ENCODE measurements at places on chromosomes 13 and 19.

- no peak for DNase-seq
Measured at GRCh38 chr19:8004723-8005513, 523 bp downstream of the ELAVL1 start.

- no peak for DNase-seq
Measured at GRCh38 chr19:28656644-28657043, 556.3 kb downstream of the UQCRFS1 start.

- no peak for DNase-seq
Measured at GRCh38 chr13:114110091-114110829, 22.2 kb downstream of the RASA3 start.

- DNase-seq, result no peak
Measured at GRCh38 chr13:21063031-21063430, 1.6 kb upstream of the LATS2 start.

GRCh38 chr19:7533281-7533885 lies 2.1 kb upstream of the PNPLA6 start:
- no peak for DNase-seq

DNA sequence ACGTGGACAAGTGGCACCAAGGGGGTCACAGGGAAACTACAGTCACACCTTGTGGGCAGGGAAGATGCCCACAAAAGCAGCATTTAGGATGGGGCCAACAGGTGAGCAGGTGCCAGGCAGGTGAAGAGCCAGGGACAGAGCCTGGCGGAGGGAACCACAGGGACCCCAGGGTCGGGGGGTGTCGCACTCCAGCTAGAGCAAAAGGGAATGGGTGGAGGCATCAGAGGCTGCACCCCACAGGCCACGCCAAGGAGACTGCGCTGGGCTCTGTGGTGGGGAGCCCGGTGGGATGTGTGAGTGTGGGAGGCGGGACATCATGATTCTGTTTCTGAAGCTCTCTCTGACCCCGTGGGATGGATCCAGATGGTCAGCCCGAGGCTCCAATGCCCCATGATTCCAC lies 66.7 kb downstream of the EPS15L1 start:
- no peak for DNase-seq

- no peak for DNase-seq
Measured at GRCh38 chr19:6948884-6949283, 61.5 kb downstream of the ADGRE1 start.

DNA sequence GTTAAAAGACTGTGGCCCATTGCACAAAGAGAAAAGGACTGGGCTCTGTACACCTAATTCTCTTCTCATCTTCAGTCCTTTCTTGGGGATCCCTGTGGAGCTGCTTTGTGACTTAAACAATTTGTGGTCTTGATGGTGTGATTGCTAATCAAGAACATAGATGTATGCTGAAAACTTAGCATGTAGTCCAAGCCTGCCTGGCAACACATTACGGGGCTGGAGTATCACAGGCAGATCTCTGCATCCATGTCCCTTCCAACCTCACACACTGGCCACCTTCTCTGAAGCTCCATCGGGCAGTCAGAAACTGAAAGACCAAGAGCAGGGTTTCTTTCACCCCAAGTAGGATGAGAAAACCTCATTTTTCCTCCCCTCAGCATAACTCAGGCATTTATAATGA lies 69.6 kb upstream of the ARGLU1 start:
- no peak for DNase-seq

DNA sequence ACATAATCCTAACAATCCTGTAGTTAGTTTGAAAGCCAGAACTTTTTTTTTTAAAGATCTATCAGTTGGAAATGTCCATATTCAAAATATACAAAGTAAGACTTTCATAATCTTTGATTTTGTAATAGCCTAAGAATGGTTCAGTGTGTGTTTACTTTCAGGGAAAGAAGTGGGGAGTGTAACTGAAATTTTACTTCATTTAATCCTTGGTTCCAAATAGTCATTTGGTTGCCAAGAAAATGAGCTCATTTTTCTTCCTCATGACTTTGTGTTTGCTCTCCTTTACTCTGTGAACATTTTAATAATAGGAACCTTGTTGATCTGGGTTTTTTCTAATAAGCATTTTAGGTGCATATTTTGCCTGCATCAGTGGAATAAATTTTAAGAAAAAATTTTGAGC lies 278.8 kb downstream of the SLITRK6 start:
- no peak for DNase-seq

- DNase-seq, result no peak
Measured at GRCh38 chr19:53662209-53662608, 30.4 kb downstream of the DPRX start.

GRCh38 chr19:3748965-3749364 lies 12.5 kb downstream of the APBA3 start:
- no peak for DNase-seq

DNA sequence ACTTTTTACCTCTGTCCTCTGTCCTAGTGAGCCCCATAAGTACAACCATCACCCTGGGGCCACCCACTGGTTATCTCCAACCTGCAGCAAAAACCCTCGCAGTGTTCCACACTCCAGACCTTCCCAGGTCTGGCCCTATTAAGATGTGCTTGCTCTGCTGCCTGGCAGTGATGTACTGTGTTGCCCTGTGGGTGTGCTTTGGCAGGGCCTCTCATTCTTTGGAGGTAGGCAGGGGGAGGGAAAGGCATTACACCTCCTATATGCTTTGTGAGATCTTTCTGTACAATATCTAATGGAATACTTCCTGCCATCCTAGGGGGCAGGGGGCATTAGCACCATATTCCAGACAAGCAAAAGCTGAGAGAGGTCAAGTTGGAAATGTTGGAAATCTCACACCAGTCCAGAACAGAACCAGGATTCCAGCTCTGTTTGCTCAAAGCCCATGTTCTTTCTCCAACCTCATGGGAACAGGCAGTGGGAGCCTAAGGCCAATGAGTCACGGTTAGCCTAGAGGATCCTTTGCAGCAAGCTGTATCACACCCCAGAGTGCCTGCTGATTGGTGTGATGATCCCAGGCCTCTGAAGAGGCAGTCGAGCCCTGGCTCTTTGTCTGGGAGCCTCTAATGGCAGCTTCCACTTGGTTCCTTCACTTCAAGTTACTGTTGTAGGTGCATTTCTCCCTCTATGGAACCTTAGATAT lies 59.7 kb upstream of the UBL3 start:
- DNase-seq, result no peak

DNA sequence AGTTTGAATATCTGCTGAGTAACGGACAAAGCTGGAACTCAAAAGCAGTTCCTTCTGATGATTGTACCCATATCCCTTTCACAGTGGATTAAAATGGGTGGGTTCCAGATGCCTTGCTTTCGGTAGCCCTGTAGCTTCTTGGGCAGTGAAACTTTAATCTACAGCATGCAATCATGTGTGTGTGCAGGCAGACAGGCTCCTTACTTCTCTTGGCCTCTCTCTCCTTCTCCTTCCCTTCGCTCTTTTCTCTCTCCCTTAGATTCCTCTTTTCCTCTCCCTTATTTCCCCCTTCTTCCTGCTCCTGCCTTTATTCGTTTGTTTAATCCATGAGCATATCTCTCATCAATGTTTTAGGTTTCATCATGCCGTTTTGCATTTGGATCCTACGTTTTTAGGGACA lies 8.1 kb downstream of the DGKH start:
- no peak for DNase-seq

DNA sequence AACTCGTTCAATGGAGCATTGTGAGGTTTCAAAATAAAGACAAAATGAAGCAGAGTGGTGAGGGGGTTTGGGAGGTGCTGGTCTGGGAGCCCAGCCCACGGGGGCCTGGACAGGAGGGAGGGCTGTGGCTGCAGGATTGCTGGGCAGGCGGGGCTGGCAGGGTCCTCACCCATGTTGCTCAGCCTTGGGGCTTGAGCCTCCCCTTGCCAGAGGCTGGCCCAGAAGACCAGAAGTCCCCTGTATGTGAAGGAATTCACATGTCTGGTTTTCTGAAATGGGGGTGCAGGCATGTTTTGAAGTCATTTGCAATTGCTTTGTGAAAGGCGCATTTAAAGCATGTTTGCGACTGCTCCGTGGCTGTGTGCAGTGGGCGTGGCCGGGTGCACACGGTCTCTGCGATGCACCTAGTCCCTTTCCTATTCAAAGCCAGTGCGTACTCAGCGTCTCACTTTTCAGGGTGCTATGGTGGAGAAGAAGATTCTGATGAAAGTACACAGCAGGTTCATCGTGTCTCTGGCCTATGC lies 2.3 kb downstream of the GRK1 start:
- no peak for DNase-seq

DNA sequence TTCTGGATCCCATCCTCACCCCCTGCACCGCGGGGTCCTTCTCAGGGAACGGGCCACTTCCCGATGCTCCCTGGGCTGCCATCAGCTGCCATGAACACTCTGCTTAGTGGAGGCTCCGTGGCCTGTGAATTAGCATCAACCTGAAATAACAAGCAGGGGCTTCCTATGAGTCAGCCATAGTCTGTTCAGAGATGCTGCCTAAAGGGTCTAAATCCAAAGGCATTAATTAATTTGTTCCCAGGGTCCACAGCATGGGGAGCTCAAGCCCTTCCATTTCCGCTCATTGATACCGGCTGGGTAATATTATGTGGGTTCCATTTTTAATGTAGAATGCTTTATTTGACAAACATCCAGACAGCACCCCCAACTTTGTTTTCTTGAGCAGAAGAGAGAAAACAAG lies 341.9 kb upstream of the TMTC4 start:
- DNase-seq, result no peak

GRCh38 chr13:33032037-33032625 lies 15.9 kb downstream of the KL start:
- no peak for DNase-seq

DNA sequence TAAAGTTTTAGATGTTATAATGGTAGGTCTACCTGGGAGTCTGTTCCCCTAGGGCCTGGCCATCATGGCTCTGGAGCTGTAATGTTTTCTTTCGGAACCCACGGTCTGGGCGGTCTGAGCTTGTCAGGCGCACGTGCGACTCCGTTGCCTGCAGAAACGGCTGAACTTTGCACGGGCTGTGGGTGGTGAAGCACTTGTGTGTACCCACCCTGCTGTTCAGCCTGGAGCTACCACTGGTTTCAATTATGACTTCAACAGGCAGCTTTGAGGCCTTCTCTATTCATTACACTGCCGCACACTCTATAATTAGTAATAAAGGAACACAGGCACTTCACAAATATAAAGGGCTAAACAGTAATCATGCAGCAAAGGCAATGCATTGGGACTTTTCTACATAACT lies 6.0 kb downstream of the PCDH8 start:
- DNase-seq, result no peak

DNA sequence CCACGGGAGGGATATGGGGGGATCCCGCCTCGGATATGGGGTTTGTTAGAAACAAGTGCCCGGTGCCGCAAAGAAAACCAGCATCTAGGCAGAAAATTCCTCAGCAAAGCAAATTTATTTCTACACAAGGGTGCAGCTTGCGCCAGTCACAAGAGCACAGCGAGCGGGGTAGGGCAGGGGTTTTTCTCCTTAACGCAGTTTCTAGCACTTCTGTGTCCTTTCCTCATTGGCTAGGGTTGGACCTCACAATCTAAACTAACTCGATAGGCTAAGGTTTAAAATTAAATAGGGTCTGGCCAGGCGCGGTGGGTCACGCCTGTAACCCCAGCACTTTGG lies 595 bp downstream of the ZNF440 start:
- no peak for DNase-seq

DNA sequence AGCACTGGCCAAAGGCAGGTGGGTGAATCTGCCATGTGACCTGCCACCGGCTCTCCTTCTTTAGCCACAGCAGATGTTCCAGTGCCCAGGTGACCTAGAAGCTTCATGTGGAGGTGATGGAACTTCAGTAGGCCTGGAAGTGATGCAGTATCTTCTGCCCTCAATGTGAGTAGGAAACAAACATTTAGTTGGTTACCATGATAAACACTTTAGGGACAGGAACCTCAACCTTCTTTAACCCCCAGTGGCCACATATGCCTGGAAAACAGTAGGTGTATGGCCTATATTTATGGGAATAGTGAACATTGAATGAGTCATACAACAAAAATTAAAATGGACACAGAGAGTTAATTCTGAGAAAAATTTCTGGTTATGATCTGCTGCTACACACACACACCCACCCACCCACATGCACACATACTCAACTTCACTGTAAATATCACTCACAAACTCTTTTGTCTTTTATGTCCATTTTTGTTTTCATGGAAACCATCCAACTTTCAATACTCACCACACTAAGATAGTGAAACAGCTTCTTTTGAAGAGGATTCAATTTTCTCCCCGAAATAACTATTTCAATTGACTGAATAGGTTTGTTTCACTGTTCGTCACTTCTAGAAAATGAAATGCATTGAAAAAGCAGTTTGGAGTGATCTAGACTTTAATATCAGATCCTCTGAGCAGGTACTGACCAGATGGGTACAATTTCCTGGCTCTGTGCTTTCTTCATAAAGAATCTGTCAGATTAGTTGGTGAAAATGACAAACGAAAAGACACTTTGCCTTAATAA lies 97.3 kb downstream of the STARD13 start:
- DNase-seq, result no peak

GRCh38 chr19:40799558-40800338 lies 757 bp downstream of the EGLN2 start:
- no peak for DNase-seq
